Esophagus muscularis mucosa (tissue), 4 donors: ENCODE measurements at places on chromosomes 5 and 9.
A peak's percentile ranks its signal among the peaks of the same experiment; 100 is the strongest.

DNA sequence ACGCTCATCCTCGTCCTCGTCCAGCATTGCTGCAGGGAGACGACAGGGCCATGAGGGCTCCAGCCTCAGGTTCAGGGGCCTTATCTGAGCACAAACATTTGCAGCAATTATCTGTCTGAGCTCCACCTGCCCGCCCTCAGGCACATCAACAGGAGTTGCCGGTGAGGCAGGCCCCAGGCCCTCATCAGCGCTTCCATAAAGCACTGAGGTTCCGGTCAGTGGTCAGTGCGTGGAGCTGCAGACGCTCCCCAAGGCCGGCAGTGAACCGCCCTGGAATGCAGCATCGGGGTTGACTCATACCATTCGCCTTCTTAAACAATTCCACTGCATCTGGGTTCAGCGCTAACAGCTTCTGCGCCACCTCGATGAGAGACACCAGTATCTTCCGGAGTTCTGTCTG is 15.2 kb downstream of the UBAC1 start:
- no peaks in the 10 kb centered on the region for H3K27me3 ChIP-seq
- DNase-seq: no peak
- H3K4me1 ChIP-seq: no peaks in the 10 kb centered on the region
- H3K36me3 ChIP-seq: peaks cover 91% of the 10 kb centered on the region

- H3K4me1 ChIP-seq: no peaks in the 10 kb centered on the region
- no peaks in the 10 kb centered on the region for H3K36me3 ChIP-seq
- H3K27ac ChIP-seq: no peak overlapping the region
Observed at GRCh38 chr5:136781464-136781863, 416.1 kb upstream of the TRPC7 start.

GRCh38 chr9:120390637-120391190 is 189.3 kb downstream of the CDK5RAP2 start:
- no peak for DNase-seq
- H3K36me3 ChIP-seq: peaks cover 74% of the 10 kb centered on the region
- H3K27ac ChIP-seq: no peak overlapping the region
- H3K27me3 ChIP-seq: no peaks in the 10 kb centered on the region

DNA sequence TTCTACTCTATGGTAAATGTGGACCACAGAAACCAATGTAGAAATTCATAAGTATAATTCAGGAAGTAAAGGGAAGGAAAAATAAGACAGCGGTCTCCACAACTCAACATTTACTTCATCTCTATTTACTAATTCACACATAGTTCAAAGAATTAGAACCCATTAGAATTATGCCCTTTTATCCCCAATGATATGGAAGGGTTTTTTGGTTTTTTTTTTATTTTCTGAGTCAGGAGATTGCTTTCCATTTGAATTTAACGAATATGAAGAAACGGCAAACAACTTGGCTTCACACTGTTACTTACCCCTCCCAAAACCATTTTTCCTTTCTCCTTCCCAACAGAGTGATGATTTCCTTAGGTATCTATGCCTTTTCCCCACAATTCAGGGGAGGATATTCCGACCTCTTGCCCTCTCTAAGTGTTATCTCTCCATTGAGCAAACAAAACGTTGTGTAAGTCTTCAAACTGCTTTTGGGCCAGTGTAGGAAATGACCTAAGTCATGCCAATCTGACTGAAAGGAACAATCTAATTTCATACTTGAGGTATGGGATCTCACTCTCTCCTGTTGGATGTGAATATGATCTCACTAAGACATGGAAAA is 72.0 kb downstream of the CETN3 start:
- no peak for DNase-seq
- no peaks in the 10 kb centered on the region for H3K27me3 ChIP-seq
- H3K4me1 ChIP-seq: no peaks in the 10 kb centered on the region

- H3K4me1 ChIP-seq: no peaks in the 10 kb centered on the region
- no peaks in the 10 kb centered on the region for H3K27me3 ChIP-seq
- H3K36me3 ChIP-seq: no peaks in the 10 kb centered on the region
- DNase-seq: no peak
- no peak overlapping the region for H3K4me3 ChIP-seq
Observed at GRCh38 chr5:166401391-166401790, 1890.1 kb upstream of the WWC1 start.

DNA sequence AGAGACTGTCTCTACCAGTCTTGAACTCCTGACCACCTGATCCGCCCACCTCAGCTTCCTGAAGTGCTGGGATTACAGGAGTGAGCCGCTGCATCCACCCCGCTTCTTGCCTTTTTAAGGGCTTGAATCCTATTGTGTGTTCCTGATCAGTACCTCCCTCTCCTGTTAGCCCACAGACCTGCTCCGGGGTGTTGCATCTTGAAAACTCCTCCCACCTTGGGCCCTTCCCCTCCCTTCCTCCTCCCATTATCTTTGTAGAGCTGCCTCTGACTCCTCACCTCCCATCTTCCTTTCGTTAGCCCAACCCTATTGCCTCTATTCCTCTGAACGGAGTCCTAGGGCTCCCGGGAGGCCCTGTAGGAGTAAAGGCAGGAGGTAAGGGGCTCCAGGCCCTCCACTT is 48.5 kb upstream of the NEK6 start:
- H3K4me1 ChIP-seq: peaks cover 8% of the 10 kb centered on the region
- H3K27me3 ChIP-seq: peaks cover 2% of the 10 kb centered on the region
- H3K4me3 ChIP-seq: no peak overlapping the region

DNA sequence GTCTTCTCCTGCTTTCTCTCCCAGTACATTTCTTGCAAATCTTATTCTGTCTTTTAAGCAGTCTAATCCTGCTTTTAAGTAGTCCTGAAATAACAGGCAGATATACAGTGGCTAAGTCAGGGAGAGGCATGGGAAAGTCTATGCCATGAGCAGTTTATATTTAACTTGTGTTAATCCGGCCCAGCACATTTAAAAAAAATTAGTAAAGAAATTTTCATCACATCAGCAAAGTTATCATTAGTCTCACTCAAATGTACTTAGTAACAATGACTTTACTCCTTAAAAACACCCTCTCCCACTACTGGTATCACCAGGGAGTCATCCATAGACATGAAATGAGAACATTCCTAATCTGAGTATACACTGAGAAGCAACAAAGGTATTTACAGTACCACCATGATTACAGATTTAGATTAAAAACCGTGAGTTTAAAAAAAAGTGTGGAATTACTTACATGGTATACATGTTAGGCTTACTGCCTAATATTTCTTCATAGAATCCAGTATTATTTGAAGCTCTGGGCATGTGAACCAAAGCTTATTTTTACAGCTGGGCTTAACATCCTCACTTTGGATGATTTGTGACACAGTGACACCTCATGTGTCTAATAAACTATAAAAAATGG is 75.9 kb upstream of the DAB2 start:
- H3K36me3 ChIP-seq: no peaks in the 10 kb centered on the region
- peaks cover 27% of the 10 kb centered on the region for H3K4me1 ChIP-seq
- DNase-seq: no peak
- H3K4me3 ChIP-seq: no peak overlapping the region

- no peak overlapping the region for H3K4me3 ChIP-seq
- no peaks in the 10 kb centered on the region for H3K27me3 ChIP-seq
- H3K36me3 ChIP-seq: no peaks in the 10 kb centered on the region
- DNase-seq: no peak
Observed at GRCh38 chr9:111051400-111051799, 13.1 kb upstream of the LPAR1 start.

GRCh38 chr5:7615566-7616061 is 219.7 kb downstream of the ADCY2 start:
- H3K4me1 ChIP-seq: no peaks in the 10 kb centered on the region
- H3K27ac ChIP-seq: no peak overlapping the region
- H3K27me3 ChIP-seq: no peaks in the 10 kb centered on the region
- no peak overlapping the region for H3K4me3 ChIP-seq
- no peak for DNase-seq

DNA sequence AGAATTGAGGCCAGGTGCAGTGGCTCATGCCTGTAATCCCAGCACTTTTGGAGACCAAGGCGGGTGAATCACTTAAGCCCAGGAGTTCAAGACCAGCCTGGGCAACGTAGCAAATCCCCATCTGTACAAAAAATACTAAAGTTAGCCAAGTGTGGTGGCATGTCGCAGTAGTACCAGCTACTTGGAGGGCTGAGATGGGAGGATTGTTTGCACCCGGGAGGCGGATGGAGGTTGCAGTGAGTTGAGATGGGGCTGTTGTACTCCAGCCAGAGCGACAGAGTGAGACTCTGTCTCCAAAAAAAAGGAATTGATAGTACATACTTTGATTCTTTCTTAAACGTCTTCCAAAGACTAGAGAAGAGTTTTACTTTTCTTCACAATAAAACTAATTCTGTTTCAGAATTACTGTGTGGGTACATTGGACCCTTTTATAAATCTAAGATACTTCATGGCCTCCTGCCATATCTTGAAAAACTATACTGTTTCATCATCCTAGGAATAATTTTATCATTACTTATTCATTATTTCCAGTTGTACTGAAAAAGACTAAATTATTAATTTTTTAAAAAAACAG is 132.0 kb upstream of the GRHPR start:
- H3K27me3 ChIP-seq: no peaks in the 10 kb centered on the region
- no peak for DNase-seq
- no peak overlapping the region for H3K27ac ChIP-seq
- H3K4me1 ChIP-seq: peaks cover 15% of the 10 kb centered on the region
- no peaks in the 10 kb centered on the region for H3K36me3 ChIP-seq
- H3K4me3 ChIP-seq: no peak overlapping the region

DNA sequence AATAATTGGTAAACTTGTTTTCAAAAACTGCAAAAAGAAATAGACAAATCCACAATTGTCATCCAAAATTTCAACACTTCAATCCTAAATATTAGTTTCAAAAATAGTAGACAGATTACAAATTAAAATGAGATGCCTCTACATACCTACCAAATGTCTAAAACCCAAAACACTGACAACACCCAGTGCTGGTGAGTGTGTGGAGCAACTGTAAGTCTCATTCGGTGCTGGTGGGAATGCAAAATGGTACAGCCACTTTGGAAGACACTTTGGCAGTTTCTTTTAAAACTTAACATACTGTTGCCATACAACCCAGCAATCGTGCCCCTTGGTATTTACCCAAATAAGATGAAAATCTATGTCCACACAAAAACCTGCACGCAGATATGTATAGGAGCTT is 6.7 kb downstream of the ECM2 start:
- no peaks in the 10 kb centered on the region for H3K27me3 ChIP-seq
- H3K27ac ChIP-seq: no peak overlapping the region
- no peak overlapping the region for H3K4me3 ChIP-seq
- H3K4me1 ChIP-seq: peaks cover 4% of the 10 kb centered on the region
- no peaks in the 10 kb centered on the region for H3K36me3 ChIP-seq

DNA sequence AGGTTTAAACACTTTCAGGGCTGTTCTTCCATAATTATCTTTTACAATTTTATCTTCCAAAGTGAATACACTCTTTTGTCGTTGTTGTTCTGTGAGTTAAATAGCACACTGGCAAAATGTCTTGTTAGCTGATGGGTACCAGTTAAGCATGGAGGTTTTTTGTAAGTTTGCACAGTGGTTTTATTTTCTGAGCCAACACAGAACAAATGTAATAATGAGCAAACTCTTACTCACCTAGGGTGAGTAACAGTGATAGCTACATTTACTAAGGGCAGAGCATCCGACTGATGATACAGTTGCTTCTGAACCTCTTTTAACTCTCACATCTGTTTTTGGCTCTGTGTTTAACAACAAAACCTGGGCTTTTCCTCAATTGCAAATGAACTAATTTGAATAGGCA is 103.2 kb downstream of the CTNND2 start:
- H3K4me1 ChIP-seq: no peaks in the 10 kb centered on the region
- H3K27me3 ChIP-seq: no peaks in the 10 kb centered on the region
- DNase-seq: no peak
- H3K36me3 ChIP-seq: no peaks in the 10 kb centered on the region
- no peak overlapping the region for H3K27ac ChIP-seq
- no peak overlapping the region for H3K4me3 ChIP-seq

GRCh38 chr9:77673941-77674791 is 26.0 kb upstream of the GNA14 start:
- H3K27ac ChIP-seq: peak overlapping the region; percentile 64
- H3K4me3 ChIP-seq: no peak overlapping the region
- H3K36me3 ChIP-seq: no peaks in the 10 kb centered on the region

- H3K4me1 ChIP-seq: peaks cover 29% of the 10 kb centered on the region
- peak; percentile 94 for DNase-seq
- H3K4me3 ChIP-seq: no peak overlapping the region
- H3K27me3 ChIP-seq: no peaks in the 10 kb centered on the region
Observed at GRCh38 chr9:96344458-96345180, 38.9 kb downstream of the SLC35D2 start.

DNA sequence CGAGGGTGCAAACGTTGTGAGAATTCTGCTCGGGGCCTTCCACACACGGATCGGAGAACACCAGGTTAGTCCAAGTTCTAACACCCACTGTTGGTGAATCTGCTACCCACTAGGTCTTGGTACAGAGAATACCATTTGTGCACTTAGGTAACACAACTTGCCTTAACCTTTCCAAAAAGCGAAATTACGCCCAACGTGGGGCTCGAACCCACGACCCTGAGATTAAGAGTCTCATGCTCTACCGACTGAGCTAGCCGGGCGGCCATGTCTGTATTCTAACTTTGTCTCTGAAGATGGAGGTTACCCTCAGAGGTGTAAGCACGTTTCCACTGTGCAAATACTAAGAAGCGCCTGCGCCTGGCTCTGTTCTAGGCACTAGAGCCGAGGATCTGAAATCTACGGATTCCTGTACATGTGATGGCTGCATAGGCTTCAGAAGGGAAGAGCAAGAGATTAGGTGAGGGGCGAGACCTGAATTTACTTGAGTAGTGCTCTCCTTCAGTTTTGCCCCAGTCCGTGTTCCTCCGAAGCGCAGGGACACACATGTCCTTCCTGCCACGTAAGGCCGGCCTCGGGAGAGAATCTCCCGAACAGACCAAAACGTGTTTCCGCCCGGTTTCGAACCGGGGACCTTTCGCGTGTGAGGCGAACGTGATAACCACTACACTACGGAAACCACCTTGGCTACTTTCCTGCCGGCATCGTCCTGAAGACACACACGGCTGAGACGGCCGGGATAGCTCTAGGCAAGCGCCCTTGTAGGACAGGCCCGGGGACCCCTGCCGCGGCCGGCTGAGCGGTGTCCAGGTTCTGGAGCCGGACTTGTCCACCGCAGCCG is 1.1 kb upstream of the TRIM41 start:
- H3K4me1 ChIP-seq: peaks cover 20% of the 10 kb centered on the region
- H3K4me3 ChIP-seq: peak overlapping the region; percentile 74
- H3K27ac ChIP-seq: peak overlapping the region; percentile 93
- peaks cover 3% of the 10 kb centered on the region for H3K36me3 ChIP-seq
- peak; percentile 100 for DNase-seq

DNA sequence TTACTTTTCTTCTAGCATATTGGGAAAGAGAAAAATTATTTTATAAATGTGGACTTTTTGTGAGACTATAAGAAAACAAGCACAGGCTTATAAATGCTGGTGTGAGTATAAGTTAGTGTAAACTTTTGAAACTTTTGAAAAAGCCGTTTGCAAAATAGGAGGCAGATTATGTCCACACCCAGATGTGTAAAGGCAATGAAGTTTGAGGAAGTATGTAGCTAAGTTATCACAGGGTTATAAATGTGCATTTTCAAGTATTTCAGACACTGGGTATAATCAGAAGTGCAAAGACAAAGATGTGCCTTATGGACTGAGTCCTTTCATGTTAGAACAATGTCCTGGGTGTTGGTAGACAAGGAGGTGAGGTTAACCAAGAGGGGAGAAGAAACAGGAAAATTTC is 85.5 kb downstream of the ANXA1 start:
- DNase-seq: no peak
- no peak overlapping the region for H3K27ac ChIP-seq
- peaks cover 4% of the 10 kb centered on the region for H3K27me3 ChIP-seq
- H3K4me1 ChIP-seq: no peaks in the 10 kb centered on the region
- no peak overlapping the region for H3K4me3 ChIP-seq

- H3K4me3 ChIP-seq: no peak overlapping the region
- H3K36me3 ChIP-seq: peaks cover 7% of the 10 kb centered on the region
- H3K27ac ChIP-seq: no peak overlapping the region
- no peaks in the 10 kb centered on the region for H3K27me3 ChIP-seq
- H3K4me1 ChIP-seq: no peaks in the 10 kb centered on the region
Observed at GRCh38 chr9:127370147-127370579, 26.8 kb upstream of the SLC2A8 start.
